ENCODE measurements at places on chromosomes 5 and 9.

GRCh38 chr9:130110166-130110565 lies 56.5 kb downstream of the GPR107 start:
- no peak for DNase-seq

- DNase-seq, result no peak
Observed at GRCh38 chr5:81854915-81855314, 104.0 kb upstream of the SSBP2 start.

GRCh38 chr9:137892424-137893191 lies 15.0 kb downstream of the CACNA1B start:
- DNase-seq, result no peak

- DNase-seq, result no peak
Observed at GRCh38 chr5:123813264-123813663, 301.3 kb downstream of the CSNK1G3 start.
